ENCODE measurements at places on chromosomes 13 and 19.
A peak's percentile ranks its signal among the peaks of the same experiment; 100 is the strongest.

- peak overlapping the region; percentile 99 for H3K27ac ChIP-seq
- peak overlapping the region; percentile 97 for H3K4me3 ChIP-seq
- peaks cover 14% of the 10 kb centered on the region for H3K4me1 ChIP-seq
- no peaks in the 10 kb centered on the region for H3K27me3 ChIP-seq
Measured at GRCh38 chr19:35629332-35629633, 447 bp downstream of the RBM42 start.

GRCh38 chr19:47322058-47322457 lies 9.9 kb upstream of the C5AR2 start:
- no peak for DNase-seq
- no peaks in the 10 kb centered on the region for H3K36me3 ChIP-seq
- peaks cover 11% of the 10 kb centered on the region for H3K27me3 ChIP-seq

- peaks cover 11% of the 10 kb centered on the region for H3K4me1 ChIP-seq
- H3K27me3 ChIP-seq: peaks cover 71% of the 10 kb centered on the region
- no peak overlapping the region for H3K27ac ChIP-seq
- peak; percentile 48 for DNase-seq
- peak overlapping the region; percentile 77 for H3K4me3 ChIP-seq
Measured at GRCh38 chr13:24746618-24747247, 17.2 kb upstream of the RNF17 start.

- H3K4me1 ChIP-seq: peaks cover 2% of the 10 kb centered on the region
- no peaks in the 10 kb centered on the region for H3K36me3 ChIP-seq
- no peak overlapping the region for H3K4me3 ChIP-seq
- H3K27me3 ChIP-seq: peaks cover 2% of the 10 kb centered on the region
- no peak for DNase-seq
- no peak overlapping the region for H3K27ac ChIP-seq
Measured at GRCh38 chr13:101267656-101268055, 148.7 kb downstream of the NALCN start.

- no peak overlapping the region for H3K27ac ChIP-seq
- peaks cover 40% of the 10 kb centered on the region for H3K27me3 ChIP-seq
- H3K4me1 ChIP-seq: peaks cover 3% of the 10 kb centered on the region
- no peak for DNase-seq
Measured at GRCh38 chr19:54230031-54230430, 7.2 kb upstream of the LILRB3 start.

GRCh38 chr13:46963904-46964303 lies 67.1 kb upstream of the HTR2A start:
- DNase-seq: no peak
- H3K4me1 ChIP-seq: no peaks in the 10 kb centered on the region
- no peak overlapping the region for H3K4me3 ChIP-seq
- H3K27ac ChIP-seq: no peak overlapping the region
- peaks cover 2% of the 10 kb centered on the region for H3K27me3 ChIP-seq
- H3K36me3 ChIP-seq: no peaks in the 10 kb centered on the region
